ENCODE measurements at places on chromosomes 2 and 18.

DNA sequence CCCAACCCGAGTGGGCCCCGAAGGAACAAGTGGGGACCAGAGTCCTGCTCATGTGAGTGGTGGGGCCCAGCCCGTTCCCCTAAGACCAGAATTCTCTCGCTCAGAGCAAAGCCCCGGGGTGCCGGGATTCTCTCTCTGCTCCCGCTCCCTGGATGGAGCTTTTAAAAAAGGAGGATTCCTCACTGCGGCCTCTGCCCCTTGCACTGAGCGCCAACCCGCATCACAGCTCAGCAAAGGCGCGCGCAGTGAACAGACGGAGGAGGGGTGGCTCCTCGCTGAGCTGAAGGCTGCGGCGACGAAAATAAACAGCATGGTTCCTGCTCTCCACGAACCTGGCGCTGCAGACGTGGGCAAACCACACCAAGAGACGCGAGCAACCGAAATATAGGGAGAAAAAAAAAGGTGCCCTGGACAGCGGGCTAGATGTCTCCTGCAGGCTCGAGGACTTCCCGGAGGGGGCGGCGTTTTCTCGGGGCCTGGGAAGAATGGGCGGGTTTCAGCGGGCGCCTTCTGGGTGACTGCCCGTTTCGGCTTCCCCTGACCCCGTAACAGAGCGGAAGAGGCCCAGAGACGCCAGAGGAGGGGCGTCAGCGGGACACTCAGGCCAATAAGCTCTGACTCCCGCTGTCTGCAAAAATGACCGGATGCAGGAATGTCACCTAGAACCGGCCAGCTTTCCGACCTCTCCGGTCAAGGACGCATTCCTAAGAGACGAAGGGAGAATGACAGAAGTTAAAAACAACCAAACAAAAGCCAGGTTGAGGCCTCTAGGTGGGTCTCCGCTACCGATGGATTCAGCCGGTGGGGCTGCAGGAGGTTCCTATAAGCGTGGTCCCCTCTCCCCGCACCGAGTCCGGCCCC is 819 bp upstream of the KLF11 start:
- DNase-seq = peak; percentile 71

DNA sequence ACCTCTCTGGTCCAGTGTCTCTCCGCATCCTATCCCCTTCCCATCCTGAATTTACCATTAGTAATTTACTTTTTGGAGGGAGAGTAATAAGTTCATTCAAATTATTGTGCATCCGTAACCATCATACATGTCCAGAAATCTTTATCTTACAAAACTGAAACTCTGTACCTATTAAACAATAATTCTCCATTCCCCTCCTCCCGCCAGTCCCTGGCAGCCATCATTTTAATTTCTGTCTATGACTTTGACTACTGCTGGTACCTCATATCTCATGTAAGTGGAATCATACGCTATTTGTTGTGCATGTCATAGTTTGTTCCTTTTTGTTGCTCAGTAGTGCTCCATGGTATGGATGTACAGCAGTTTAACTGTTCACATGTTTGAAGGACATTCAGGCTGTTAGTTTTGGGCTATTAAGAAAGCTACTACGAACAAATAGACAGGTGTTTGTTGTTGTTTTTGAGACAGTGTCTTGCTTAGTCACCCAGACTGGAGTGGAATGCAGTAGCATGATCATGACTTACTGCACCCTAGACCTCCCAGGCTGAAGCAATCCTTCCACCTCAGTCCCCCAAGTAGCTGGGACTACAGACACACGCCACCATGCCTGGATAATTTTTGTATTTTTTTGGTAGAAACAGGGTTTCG is 2.0 kb downstream of the LIMS1 start:
- no peak for DNase-seq

- DNase-seq = no peak
These were observed 39.8 kb upstream of the SPTBN1 start for GRCh38 chr2:54416166-54416813.

GRCh38 chr2:24374301-24374700 is 14.0 kb upstream of the ITSN2 start:
- DNase-seq = no peak

GRCh38 chr2:179751163-179751809 is 110.1 kb downstream of the ZNF385B start:
- DNase-seq = no peak

GRCh38 chr2:235934774-235935484 is 233.3 kb downstream of the GBX2 start:
- DNase-seq = no peak

GRCh38 chr2:218645126-218645525 is 14.3 kb downstream of the ZNF142 start:
- no peak for DNase-seq

DNA sequence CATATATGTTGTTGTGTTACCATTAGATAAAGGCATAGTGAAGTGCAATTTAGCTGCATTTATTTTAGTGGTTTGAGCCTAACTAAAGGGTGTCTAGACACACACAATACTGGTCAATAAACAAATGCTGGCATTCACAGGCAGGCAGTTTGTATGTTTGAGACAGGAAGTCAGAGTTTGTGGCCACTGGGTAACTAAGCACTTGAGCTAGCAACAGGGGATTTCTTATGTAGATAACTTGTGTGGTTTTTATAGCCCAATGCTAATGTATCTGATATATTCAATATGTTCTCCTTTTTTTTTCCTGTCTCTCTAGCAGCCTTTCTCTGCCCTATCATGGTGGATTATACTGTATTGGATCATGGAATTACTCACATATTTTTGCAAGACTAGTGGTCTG is 38.1 kb downstream of the LRRTM4 start:
- no peak for DNase-seq

DNA sequence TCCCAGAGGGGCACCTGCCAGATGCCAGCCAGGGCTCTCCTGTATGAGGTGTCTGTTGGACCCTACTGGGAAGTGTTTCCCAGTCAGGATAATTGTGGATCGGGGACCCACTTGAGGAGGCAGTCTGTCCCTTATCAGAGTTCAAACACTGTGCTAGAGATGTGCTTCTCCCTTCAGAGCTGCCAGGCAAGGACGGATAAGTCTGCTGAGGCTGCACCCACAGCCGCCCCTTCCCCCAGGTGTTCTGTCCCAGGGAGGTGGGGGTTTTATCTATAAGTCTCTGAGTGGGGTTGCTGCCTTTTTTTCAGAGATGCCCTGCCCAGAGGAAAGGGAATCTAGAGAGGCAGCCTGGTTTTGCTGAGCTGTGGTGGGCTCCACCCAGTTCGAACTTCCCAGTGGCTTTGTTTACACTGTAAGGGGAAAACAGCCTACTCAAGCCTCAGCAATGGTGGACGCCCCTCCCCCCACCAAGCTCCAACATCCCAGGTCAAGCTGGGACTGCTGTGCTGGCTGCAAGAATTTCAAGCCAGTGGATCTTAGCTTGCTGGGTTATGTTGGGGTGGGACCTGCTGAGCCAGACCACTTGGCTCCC is 324.0 kb upstream of the SETBP1 start:
- no peak for DNase-seq

Measured in nephron progenitor cell (in vitro differentiated cells).